NCI-H146 (cell line): ENCODE measurements at places on chromosomes 5 and 9.
A peak's percentile ranks its signal among the peaks of the same experiment; 100 is the strongest.

DNA sequence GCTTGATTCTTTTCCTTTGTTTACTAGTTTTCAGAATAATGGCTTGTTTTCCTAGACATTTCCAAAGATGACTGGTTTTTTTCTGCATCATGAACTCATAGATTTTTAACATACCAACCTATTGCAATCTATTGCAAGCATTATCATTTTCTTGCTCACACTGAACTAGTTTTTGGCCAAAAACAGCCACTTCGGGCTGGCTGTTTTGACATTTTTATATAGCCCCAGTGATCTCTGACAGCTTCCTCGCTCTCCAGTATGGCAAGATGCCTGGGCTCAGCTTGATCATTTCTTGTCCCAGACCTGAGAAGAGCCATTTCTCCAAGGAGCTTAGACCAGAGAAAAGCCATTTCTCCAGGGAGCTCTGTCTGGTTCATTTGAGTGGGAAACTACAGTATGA lies 94.3 kb upstream of the MAMDC2 start:
- DNase-seq: no peak

DNA sequence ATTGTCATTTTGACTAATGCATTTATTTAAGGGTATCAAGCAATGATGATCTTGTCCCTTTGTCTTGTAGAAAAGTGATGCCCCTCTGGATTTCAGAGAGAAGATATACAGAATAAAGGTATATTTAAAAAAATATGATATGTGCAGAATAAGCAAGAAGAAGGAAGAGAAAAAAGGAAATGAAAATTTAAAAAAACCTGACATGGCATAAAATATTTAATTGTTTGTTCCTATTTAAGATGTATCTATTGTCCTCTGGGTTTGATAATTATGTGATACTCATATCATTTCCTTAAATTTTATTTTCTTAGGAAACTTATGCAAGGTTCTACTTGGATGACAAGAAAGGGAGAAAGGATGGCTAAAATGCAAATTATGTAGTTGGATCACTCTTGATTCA lies 983.7 kb upstream of the CDH6 start:
- DNase-seq: no peak

GRCh38 chr5:117953272-117953671 lies 1035.1 kb downstream of the DTWD2 start:
- DNase-seq: no peak

GRCh38 chr5:9302218-9302617 lies 243.7 kb downstream of the SEMA5A start:
- DNase-seq: no peak

GRCh38 chr9:37902796-37903646 lies 906 bp downstream of the SLC25A51 start:
- DNase-seq: no peak

DNA sequence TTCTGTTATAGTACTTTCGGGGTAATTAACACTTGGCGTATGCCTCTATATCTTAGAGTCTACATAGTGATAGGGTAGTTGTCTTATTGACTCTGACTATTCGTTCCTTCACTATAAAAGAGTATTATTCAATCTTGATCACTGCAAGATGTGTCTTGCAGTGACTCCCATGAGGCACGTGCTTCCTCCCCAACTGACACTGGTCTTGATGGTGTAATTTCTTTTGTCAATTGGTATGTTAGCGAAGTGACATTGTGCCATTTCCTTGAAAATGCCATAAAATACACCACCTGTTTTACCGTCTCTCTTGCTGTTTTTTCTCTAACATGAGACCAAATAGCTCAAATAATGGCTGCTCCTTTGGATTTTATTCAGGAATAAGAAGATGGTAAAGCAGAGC lies 1314.1 kb upstream of the CDH6 start:
- no peak for DNase-seq

DNA sequence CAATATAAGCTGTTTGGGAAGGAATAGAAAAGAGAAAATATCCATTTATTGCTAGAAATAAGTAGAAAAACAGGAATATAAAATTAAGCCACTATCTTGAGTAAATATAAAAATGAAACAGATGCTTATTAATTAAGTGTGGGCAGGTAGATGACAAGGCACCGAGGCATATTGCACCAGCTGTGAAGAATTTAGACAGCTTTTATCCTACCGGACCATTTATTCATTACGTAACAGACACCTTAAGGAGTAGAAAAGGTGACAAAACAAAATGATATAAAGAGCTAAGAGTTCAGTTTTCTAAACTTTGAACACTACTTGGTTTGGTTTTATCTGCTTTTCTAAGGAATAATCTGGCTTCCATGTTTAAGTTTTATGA lies 404.1 kb downstream of the PTPRD start:
- no peak for DNase-seq

GRCh38 chr5:7517006-7517405 lies 121.1 kb downstream of the ADCY2 start:
- no peak for DNase-seq

- DNase-seq: no peak
Measured at GRCh38 chr5:153551537-153552079, 61.1 kb downstream of the GRIA1 start.

DNA sequence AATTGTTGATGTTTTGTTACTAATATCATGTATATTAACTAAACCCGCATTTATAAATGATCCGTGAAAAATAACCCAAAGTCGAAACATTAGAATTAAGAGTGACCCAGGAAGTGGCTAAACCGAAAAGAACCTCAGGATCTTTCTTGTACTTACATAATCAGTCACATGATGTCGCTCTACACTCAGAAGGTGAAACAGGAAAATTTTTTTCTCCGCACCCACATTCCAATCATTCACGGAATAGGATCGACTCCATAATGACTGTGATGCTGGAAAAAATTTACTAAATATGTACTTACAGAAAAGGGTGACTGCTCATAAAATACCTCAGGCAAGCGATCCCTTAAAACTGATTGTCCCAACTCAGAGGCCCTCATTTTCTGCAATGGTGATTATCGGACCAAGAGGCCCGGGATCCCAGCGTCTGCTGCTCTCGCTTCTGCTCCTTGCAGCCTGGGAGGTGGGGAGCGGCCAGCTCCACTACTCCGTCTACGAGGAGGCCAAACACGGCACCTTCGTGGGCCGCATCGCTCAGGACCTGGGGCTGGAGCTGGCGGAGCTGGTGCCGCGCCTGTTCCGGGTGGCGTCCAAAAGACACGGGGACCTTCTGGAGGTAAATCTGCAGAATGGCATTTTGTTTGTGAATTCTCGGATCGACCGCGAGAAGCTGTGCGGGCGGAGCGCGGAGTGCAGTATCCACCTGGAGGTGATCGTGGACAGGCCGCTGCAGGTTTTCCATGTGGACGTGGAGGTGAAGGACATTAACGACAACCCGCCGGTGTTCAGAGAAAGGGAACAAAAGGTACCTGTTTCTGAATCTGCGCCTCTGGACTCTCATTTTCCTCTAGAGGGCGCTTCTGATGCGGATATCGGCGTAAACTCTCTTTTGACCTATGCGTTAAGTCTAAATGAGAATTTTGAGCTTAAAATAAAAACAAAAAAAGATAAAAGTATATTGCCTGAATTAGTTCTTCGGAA lies at the start of gene PCDHA12:
PCDHA12 (plus strand) TSS at position 224 of the 981 bp plus-strand sequence; CDS start at position 389, 165 bp downstream.
- DNase-seq: no peak

- no peak for DNase-seq
Measured at GRCh38 chr9:93965830-93966577, 10.8 kb upstream of the BARX1 start.

DNA sequence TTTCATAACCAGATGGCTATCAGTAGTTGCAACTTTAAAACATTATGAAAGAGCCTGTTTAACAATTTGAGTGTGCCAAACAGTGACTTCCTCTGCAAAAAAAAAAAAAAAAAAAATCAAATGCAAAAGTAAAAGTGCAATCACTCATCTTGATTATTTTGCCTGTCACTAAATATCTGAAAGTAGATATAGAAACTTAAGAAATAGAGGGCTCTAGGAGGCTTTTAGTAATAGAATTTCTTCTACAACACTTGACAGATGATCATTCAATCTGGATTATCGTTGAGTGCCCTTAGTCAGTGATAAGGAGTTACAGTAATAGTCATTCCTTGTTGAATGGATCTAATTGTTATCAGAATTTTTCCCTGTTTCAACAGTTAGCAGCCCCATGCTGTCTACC lies 101.8 kb downstream of the CETN3 start:
- DNase-seq: no peak

DNA sequence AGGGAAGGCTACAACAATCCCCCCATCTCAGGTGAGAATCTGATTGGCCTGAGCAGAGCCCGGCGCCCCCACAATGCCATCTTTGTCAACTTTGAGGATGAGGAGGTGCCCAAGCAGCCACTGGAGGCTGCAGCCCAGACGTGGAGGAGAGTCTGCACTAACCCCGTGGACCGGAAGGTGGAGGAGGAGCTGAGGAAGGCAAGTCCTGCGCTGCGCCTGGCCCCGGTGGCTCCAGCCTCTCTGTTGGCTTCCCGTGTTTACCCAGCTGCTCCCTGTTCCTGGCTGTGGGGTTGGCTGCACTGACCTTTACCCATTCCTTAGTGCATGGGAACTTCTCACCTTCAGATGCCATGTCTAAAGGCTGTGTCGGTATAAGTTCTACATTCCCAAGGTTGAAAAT lies 11.0 kb upstream of the CEL start:
- no peak for DNase-seq

GRCh38 chr5:60701321-60701968 lies 1.5 kb upstream of the DEPDC1B start:
- DNase-seq: no peak

DNA sequence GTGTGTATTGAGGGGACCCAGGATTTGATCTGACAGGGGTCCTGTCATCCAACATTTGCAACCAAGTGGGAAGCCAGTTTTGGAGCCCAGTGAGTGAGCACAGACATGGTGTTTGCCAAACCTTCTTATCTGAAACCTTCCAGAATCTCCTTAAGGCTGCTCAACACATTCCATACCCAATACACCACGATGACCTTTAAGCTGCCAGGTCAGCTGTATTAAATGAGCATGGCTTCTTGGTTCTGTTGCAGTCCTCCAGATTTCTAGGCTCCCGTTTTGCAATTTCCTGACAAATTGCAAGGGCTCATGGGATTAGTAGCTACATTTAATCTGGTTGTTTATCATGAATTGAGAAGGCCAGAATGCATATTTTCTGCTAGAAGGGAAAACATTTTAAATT lies 124.2 kb upstream of the ATP10B start:
- DNase-seq: no peak

DNA sequence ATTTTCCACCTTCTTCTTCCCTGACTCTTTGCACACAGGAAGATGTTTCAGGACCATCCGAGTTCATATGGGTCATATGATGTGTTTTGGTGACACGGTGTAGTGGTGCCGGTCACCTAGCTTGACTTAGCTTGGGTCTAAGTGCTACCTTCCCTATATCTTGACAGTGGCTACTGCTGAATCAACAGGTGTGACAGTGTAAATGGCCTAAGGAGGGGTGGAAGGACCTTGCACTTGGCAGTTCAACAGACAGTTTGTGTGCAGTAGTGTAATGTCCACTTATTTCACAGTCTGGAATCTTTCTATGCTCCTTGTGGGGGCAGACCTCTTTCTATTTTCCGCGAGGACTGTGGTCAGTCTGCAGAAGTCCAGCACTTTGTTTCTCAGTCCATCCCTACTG lies 43.8 kb downstream of the CARTPT start:
- DNase-seq: no peak

- no peak for DNase-seq
Measured at GRCh38 chr5:36885566-36886485, 9.3 kb downstream of the NIPBL start.

- DNase-seq: peak; percentile 75
Measured at GRCh38 chr5:77993855-77994318, 217.7 kb upstream of the TBCA start.

- no peak for DNase-seq
Measured at GRCh38 chr9:125700791-125701190, 6.2 kb downstream of the MAPKAP1 start.

- DNase-seq: no peak
Measured at GRCh38 chr5:95609711-95610110, 10.2 kb upstream of the GPR150 start.

DNA sequence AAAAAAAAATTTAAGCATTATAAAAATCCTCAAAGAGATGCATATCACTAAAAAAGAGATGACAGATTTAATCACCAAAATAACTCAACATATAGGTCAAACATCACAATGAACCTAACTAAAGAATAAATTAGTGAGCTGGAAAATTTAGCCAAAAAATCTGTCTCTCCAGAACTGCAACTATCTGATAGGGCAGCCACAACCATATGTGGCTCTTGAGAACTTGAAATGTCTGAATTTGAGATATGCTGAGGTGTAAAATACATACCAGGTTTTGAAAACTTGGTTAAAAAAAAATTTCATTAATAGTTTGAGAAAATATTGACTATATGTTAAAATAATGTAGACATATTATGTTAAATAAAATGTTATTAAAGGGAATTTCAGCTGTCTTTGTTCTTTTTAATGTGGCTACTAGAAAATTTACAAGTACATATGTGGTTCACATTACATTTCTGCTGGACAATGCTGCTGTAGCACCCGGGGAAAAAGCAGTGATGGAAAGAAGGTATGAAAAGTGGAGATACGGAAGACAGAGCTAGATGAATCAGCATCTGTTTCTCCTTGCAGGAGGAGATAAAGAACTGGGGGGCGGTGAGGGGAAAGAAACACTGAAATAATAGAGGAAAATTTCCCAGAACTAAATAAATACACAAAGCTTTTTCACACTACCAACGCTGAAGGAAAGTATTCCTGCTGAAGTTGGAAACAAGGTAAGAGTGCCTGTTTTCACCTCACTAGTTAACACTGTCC lies 66.1 kb downstream of the DCP2 start:
- no peak for DNase-seq

GRCh38 chr5:43312699-43313034 lies 545 bp downstream of the HMGCS1 start:
- peak; percentile 66 for DNase-seq

- peak; percentile 37 for DNase-seq
Measured at GRCh38 chr5:71887680-71888079, 168.6 kb downstream of the CARTPT start.

DNA sequence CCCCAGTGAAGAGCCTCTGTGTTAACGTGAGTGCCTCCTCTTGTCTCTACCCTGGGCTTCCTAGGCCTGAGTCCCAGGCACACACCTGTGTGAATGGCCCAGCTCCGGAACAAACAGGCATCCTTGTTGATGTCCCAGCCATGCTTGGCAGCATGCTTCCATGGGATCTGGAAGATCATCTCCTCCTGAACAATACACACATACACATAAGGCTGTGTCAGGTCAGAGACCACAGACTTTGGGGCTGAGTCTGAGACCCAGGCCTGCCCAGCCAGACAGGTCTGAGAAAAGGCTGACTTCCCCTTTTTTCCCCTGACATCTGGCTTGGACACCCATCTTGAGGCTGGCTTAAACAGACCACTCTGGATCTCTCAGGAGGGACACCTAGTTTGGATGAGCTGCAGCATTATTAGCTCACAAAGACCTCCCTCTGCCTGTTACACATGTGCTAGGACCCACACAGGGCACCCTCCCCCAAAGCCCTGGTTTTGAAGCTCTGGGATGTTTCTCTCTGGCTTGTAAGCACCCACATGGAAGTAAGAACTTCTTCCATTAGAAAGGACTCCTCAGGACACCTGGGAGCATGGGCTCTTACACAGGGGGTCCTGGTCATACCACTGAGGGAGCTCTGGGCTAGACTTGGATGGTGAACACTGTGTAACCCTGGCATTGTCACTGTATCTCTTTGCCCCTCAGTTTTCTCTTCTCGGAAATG lies 2.6 kb downstream of the IRF1 start:
- no peak for DNase-seq
